CD4-positive, alpha-beta T cell treated with Interleukin-17A for 1 hour (primary cell): ENCODE measurements at places on chromosomes 4 and X.

DNA sequence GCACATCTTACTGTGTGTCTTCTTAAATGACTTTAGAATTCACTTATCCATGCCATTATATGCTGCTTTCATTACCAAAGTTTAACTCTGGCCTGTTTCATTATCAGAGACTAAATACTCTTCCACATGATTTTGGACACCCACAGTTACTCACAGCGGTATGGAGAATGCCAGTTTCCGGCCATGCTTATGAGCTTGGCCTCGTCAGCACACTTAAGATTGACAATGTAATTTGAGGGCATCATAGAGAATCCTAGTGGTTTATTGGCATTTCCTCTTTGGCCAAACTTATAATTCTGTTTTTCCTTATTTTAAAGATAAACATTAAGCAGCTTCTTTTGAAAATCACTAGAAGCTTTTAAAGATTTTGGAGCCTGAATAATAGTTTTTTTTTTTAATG lies 104.5 kb downstream of the IRF2 start:
- no peak for DNase-seq

- DNase-seq = no peak
Observed at GRCh38 chr4:95560774-95561173, 12.0 kb upstream of the UNC5C start.

GRCh38 chr4:159298502-159298901 lies 195.6 kb downstream of the RAPGEF2 start:
- no peak for DNase-seq

DNA sequence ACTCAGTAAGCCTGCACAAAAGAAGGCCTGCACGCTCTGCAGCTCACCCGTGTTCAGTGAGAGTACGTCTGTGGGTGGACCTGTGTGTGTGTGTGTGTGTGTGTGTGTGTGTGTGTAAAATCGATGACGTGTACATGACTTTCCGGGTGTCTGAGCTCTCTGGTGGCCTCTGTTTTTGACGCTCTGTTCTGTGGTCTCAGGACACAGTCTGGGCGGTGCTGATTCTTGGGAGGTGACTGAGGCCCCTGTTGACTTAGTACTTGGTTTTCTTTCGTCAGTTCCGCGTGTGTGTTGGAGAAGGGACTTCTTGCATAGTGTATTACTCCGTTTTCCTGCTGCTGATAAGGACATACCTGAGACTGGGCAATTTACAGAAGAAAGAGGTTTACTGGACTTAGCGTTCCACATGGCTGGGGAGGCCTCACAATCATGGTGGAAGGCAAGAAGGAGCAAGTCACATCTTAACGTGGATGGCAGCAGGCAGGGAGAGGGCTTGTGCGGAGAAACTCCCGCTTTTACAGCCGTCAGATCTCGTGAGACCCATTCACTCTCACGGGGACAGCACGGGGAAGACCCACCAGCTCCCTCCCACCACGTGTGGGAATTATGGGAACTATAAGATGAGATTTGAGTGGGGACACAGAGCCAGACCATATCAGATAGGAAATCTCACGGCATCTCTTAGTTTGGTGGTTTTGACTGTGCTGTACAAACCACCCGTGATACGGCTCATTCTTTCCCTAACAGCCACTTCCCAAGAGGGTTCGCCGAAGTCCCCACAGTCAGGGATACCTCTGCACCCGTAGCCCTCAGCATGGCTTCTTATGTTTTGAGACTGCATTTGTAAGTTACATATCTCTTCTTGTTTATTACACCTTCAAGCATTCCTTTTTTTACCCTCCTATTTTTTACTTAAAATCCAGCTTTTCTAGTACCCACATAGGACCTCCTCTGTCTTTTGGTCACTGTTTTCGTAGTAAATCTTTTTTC lies 24.5 kb downstream of the UVSSA start:
- DNase-seq = no peak

DNA sequence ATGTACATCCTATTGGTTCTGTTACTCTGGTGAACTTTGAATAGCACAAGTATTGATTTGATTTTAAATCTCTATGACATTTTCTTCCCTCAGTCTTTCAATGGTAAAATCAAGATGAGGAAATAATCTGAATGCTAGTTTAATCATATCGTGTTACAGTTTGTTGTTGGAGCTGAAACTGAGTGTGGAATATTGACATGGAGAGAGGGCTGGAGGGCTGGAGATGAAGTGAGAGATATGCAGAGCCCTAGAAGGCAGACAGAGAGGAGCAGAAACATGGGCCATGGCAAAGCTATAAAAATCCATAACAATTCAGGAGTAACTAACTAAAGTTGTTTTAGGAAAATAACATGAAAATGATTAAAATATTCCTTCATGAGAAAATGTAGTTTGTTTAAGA lies 141.1 kb downstream of the BANK1 start:
- no peak for DNase-seq

- DNase-seq = no peak
Observed at GRCh38 chr4:54588404-54588803, 69.4 kb upstream of the KIT start.

- DNase-seq = no peak
Observed at GRCh38 chr4:105550641-105551040, 1.8 kb upstream of the ARHGEF38 start.

- no peak for DNase-seq
Observed at GRCh38 chr4:138540056-138540800, 298.1 kb upstream of the SLC7A11 start.

GRCh38 chr4:69750346-69750745 lies 10.1 kb downstream of the SULT1B1 start:
- no peak for DNase-seq

DNA sequence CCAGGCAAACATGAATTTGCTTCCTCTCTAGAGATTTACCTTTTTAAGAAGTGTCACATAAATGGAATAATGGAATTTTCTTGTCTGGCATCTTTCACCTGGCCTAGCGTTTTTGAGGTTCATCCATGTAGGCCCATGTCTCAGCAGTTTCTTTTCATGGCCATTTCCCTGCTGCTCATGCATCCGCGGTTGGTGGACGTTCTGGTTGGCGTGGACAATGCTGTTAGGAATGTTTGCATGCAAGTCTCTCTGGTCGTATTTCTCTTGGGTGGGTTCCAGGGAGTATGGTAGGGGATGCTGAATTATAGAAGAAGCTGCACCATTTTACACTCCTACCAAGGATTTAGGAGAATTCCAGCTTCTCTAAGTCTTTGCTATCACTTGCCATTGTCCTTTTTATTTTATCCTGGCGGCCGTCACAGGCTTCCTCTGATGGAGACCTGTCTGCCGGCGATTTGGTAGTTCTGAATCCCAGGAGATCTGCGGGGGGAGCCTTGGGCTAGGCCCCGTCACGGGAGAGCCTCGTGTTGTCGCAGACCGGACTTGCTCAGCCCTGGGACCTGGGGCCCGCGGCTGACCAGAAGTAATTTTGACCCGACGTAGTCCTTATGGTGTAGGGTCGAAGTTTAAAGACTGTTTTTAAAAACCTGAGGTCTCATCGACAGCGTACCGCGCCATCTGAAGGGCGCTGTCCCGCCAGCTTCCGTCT lies 56.9 kb upstream of the TADA2B start:
- DNase-seq = no peak

- no peak for DNase-seq
Observed at GRCh38 chr4:150063128-150063527, 15.1 kb upstream of the DCLK2 start.

DNA sequence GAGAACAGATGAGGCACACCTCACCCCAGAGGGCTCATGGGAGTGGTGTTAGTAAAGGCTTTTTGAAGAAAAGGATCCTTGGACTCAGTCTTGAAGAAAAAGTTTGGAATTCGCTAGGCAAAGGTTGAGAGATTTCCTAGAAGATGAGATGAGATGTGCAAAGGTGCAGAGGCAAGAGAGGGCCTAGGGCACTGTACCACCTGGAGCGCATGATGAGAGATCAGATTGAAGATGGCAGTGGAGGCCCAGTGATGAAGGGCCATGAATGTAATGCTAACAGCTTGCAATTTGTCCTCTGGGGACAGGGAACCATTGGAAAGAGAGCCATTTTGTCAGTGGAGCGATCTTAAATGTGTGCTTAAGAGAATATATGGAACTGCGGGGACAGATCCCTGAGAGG lies 45.0 kb downstream of the PGRMC2 start:
- no peak for DNase-seq

GRCh38 chr4:134343081-134343480 lies 141.5 kb upstream of the PABPC4L start:
- no peak for DNase-seq

DNA sequence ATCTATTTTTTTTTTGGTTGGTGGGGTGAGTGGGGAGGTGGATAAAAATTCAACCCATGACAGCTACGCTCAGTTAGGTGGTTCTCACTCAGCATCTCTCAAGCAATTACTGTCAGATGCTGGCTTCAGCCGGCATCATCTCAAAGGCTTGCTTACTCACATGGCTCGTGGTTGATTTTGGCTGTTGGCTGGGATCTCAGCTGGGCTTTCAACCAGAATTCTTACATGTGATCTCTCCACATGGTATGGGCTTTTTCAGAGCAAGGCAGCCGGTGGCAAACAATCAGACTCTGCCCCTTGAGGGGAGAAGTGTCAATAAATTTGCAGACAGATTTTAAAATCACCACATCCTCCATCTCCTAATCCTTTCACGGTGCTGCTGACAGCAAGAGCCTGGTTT lies 47.2 kb downstream of the SLC34A2 start:
- DNase-seq = no peak

GRCh38 chr4:125952631-125953030 lies 637.9 kb downstream of the FAT4 start:
- DNase-seq = no peak

GRCh38 chr4:8035371-8035780 lies 95.7 kb upstream of the AFAP1 start:
- peak; percentile 9 for DNase-seq

GRCh38 chr4:148444296-148445070 lies 2.3 kb upstream of the NR3C2 start:
- peak; percentile 52 for DNase-seq

- DNase-seq = no peak
Observed at GRCh38 chr4:93827272-93827947, 1.1 kb upstream of the ATOH1 start.

DNA sequence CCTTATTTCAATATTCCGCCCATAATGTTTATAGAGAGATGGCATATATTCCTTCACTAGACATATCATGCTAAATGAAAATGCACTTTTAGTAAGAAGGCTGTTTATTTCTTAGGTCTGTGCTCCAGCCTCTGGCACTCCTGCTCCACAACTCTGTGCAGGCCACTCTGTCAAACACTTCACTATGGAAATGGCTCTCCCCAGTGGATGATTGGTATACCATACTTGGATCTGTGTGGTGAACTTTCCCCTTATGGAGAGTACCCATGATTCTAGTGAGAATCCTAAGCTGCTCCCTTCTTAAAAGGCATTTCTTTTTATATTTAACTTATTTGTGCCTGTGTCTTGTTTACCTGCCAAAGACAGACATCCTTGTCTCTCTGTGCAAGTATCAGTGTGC lies 480.1 kb upstream of the GALNT7 start:
- no peak for DNase-seq

DNA sequence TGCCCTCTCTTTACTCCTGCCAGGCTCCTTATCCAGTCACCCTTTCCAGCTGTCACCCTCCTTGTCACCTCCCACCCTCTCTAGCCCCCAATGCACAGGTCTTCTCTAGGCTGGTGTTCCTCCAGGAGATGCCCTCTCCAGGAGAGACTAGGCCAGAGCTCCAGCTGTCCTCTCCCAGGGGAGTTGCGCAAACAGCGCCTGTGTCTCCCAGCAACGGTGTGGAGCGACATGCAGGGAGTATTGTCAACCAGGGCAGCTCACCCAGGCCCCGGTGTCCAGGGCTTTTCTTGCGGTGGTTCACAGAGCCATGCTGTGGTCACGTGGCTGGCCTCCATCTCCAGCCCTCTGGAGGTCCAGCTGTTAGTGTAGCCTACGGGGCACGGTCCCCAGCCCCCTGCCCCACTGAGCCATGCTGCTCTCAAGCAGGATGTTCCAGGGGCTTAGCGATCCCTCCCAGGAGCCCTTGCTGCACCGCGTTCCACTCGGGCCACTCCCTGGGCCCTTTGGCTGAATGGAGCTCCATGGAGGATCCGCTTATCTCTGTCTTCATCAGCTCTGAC lies 34.8 kb downstream of the CCNQ start:
- DNase-seq = no peak

GRCh38 chr4:71404049-71404448 lies 65.2 kb downstream of the SLC4A4 start:
- no peak for DNase-seq
